Vagina (tissue), 2 donors: ENCODE measurements at places on chromosomes 12 and 14. TPM values are rescaled to one million over a fixed set of nuclear protein-coding genes. Genes with fewer than 3 reads are reported as not detected.

Gene LUM
- 72.9 TPM for total RNA-seq

- DNase-seq = no peak
These were observed 359.0 kb downstream of the SEC23A start for GRCh38 chr14:38743966-38744584.

Gene SLC17A8
- total RNA-seq = not detected

- DNase-seq = no peak
These were observed 33.8 kb downstream of the ESR2 start for GRCh38 chr14:64260418-64260817.

DNA sequence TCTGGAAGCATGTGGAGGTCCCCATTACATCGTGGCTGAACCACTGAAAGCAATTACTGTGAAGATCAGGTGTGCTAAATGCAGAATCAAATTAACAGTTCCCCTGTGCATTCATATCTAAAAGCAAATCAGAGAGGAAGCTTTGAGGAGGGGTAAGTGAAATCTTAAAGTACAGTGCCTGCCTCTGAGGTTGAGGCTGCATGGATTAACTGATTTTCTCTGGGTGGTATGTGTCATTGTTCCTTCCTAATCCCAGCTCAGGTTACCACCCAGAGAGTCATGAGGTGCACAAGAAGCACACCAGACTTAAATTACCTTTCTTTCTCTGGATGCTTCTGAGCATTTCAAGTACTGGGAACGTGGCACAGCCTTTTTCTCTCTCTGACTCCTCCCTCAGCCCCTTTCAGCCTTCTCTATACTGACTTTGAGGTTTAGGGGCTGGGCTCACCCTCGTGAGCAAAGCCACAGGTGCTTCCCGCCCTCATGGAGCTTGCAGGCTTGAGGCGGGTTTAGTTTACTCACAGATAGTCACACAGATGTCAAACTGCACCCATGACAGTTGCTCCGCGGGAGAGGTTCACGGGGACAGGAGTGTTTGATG lies 237.6 kb upstream of the CRY1 start:
- DNase-seq = no peak

- DNase-seq = no peak
These were observed 24.5 kb downstream of the MDM2 start for GRCh38 chr12:68832504-68832867.

DNA sequence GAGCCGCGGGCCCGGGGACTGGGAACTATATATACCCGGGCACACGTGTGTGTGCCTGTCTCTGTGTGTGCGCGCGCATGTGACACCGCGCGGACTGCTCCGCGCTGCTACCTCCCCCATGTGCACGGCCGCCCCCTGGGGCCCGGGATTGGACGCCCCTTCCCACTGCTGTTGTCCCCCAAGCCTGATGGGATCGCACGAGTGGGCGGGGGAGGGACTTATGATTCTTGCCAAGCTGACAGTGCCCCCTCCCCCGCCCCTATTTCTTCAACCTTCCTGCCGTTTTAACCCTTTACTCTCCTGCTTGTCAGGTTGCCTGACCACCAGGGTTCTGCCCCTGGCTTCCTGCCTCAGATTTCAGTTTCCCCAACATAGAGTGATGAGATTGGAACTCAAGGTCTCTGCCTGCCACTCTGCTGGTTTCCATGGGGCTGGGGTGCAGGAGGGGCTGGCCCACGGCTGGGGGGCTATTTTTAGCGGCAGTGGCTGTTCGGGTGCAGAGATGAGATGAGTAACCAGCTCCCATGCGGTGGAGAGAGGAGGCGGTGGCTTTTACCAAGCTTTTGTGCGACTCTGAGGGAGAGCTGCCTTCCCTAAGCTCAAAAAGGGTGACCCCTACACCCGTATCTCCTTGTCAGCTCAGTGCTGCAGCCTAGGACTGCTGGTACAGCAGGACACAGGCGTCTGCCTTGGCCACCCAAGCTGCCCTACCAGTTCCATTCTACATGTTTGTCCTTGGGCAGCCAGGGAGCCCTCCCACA lies at the start of gene DDN:
Gene DDN, minus strand, starts transcription at position 5 of the 761 bp plus-strand sequence. CDS start 88 bp downstream, outside the sequence.
- no peak for DNase-seq

DNA sequence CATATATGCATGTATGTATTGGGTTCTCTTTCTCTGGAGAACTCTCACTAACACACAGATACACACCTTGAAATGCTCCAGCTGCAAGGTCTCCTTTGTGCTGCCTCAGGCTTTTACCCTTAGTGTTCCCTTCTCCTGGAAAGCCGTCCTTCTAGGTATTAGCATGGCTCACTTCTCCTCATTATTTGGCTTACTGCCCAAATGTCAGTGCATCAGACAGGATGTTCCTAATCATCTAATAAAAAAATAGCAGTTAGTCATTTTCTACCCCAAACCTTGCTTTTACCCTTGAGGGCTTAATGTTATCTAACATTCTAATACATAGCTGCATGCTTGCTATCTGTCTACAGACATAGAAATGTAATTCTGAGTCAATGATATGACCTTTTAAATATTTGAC lies 109.0 kb upstream of the SLC16A7 start:
- no peak for DNase-seq

- DNase-seq = no peak
These were observed 403.5 kb downstream of the SLC16A7 start for GRCh38 chr12:59999291-59999690.

GRCh38 chr12:21502164-21502496 lies 541 bp downstream of the GOLT1B start:
- DNase-seq = no peak

GRCh38 chr14:99363051-99363450 lies 91.1 kb upstream of the BCL11B start:
- no peak for DNase-seq

DNA sequence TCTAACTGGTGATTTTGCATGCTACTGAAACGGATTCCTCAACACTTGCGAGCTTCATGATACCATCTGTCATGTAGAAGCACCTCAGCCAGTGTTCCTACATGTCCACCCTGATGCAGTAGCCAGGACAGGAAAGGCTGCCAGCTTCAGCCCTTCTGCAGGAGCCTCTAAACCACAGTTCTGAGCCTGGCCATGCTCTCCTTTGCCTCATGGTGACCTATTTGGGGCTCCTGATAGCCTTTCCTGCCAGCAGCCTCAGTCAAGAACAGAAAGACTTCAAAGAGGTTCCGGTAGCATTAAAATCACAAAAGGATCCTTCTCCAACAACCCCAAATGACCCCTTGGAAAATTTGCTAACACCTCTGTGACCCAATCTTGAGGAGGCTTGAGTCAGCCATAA lies 96.0 kb downstream of the CNTN1 start:
- no peak for DNase-seq

DNA sequence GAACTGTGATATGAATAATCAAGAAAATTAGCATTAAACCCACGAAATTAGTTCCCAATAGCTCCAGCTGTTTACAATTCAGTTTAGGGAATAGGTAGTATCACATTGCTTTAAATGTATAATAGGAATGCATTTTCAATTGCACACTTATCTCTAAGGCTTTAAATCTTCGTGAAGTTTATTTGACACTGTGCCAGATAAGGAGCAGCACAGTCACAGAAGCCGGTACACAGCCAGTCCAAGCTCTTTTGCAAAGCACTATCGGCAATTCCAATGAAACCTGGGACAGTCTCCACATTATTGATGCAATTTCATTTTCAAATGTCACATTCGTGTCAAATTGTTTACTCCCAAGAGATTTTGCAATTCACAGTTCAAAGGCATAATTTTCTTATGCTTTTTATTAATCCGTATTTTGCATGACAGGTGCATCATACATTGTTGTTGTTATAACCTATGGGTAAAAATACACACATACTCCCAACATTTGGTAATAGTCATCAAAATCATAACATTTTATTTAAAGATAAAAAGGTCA lies 602.8 kb downstream of the RPS29 start:
- no peak for DNase-seq

Gene INSM2
- total RNA-seq = 0.98 TPM

- no peak for DNase-seq
These were observed 133.0 kb downstream of the LMNTD1 start for GRCh38 chr12:25420116-25420515.

Gene TAS2R8
- total RNA-seq = 0.98 TPM

- DNase-seq = no peak
These were observed 109.2 kb upstream of the SLCO1C1 start for GRCh38 chr12:20585913-20586312.

Gene SPPL3
- total RNA-seq = 48.9 TPM

GRCh38 chr12:112122823-112123690 lies 2.3 kb upstream of the TRAFD1 start:
- DNase-seq = no peak

- DNase-seq = no peak
These were observed 54.5 kb upstream of the PRKD1 start for GRCh38 chr14:29982171-29982570.

- no peak for DNase-seq
These were observed 22.3 kb downstream of the NOS1 start for GRCh38 chr12:117339104-117339503.
